Immature natural killer cell (primary cell): ENCODE measurements at places on chromosomes 7 and 10. TPM values are rescaled to one million over a fixed set of nuclear protein-coding genes. Genes with fewer than 3 reads are reported as not detected.

The SEMA4G gene
- polyA plus RNA-seq = not detected

The SLC26A3 gene
- polyA plus RNA-seq = not detected

The IL15RA gene
- polyA plus RNA-seq = 14.4 TPM

The HOXA7 gene
- 1.0 TPM for polyA plus RNA-seq

DNA sequence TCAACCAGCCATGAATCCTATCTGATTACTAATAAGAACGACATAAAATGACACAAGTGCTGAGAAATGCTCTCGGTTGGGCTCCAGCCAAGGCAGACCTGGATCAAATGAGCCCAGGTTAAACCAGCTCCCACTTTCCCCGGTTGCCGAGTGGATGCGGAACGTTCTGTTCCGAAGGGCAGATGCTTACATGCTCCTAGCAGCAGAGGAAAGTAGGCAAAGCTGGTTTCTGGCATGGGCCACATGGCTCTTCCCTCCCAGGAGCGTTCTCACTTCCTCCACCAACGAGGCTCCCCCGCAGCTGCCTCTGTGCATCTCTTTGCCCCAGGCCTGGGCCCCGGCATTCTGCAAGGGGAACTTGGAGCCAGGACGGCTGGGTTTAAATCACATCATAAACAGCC is 61.8 kb upstream of the SDK1 start:
- no peak for DNase-seq
- H3K27me3 ChIP-seq = peaks cover 3% of the 10 kb centered on the region
- H3K36me3 ChIP-seq = no peaks in the 10 kb centered on the region

DNA sequence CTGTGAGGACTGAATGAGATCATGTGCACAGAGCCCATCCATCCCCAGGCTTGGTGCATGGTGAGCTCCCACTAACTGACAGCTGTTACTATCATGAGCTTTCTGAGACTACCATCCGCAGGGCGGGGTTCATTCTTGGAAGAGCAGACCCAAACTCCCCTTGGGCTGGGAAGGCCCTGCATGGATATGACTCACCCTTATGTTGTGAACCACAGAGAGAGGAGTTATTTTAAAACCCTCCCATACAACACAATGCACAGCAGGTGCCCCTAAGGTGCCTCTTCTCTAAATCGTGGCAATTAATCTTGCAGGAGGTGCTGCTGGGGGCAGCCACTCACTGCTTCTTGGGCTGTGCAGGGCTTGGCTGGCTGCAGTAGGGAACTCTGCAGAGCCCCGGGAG is 219.1 kb downstream of the GFRA1 start:
- H3K4me1 ChIP-seq = no peaks in the 10 kb centered on the region
- no peak overlapping the region for H3K4me3 ChIP-seq
- H3K36me3 ChIP-seq = no peaks in the 10 kb centered on the region
- no peak for DNase-seq
- no peaks in the 10 kb centered on the region for H3K27me3 ChIP-seq

GRCh38 chr7:137006293-137006692 is 137.8 kb downstream of the CHRM2 start:
- H3K4me1 ChIP-seq = no peaks in the 10 kb centered on the region
- H3K27ac ChIP-seq = no peak overlapping the region
- no peaks in the 10 kb centered on the region for H3K27me3 ChIP-seq
- no peak for DNase-seq
- no peaks in the 10 kb centered on the region for H3K36me3 ChIP-seq

GRCh38 chr10:71629131-71629530 is 90.4 kb downstream of the C10orf105 start:
- no peaks in the 10 kb centered on the region for H3K4me1 ChIP-seq
- H3K27me3 ChIP-seq = peaks cover 15% of the 10 kb centered on the region
- no peaks in the 10 kb centered on the region for H3K36me3 ChIP-seq
- no peak overlapping the region for H3K27ac ChIP-seq

GRCh38 chr10:7405637-7406036 is 5.2 kb downstream of the SFMBT2 start:
- H3K27ac ChIP-seq = no peak overlapping the region
- peaks cover 9% of the 10 kb centered on the region for H3K27me3 ChIP-seq
- no peak for DNase-seq
- H3K36me3 ChIP-seq = peaks cover 4% of the 10 kb centered on the region

- no peaks in the 10 kb centered on the region for H3K27me3 ChIP-seq
- H3K36me3 ChIP-seq = no peaks in the 10 kb centered on the region
- DNase-seq = no peak
- no peaks in the 10 kb centered on the region for H3K4me1 ChIP-seq
- no peak overlapping the region for H3K4me3 ChIP-seq
- no peak overlapping the region for H3K27ac ChIP-seq
Measured at GRCh38 chr7:7867846-7868571, 100.6 kb upstream of the GLCCI1 start.

DNA sequence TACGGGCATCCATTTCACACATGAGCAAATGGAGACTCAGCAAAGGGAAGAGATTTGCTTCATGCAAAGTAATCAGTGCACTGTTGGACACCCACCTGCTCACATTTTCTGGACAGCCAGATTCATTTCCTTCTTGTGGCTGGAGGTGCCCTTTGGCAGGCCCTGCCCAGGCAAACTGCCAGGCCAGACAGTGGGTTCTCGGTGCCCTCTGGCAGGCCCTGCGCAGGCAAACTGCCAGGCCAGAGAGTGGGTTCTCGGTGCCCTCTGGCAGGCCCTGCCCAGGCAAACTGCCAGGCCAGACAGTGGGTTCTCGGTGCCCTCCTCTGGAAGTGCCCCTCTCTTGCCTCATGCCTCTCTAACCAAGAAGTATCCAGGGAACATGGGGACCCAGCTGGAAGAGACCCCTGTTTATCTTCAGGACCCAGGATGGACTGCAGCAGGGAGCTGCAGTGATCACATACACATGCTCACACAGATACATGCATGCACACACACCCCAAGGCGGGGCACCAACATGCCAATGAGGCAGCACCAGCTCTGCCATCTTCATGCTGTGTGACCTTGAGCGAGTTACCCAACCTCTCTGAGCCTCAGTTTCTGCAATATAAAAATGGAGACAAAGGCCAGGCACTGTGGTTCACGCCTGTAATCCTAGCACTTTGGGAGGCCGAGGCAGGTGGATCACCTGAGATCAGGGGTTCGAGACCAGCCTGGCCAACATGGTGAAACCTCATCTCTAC is 67.1 kb downstream of the OAT start:
- H3K27me3 ChIP-seq = peaks cover 6% of the 10 kb centered on the region
- DNase-seq = no peak

DNA sequence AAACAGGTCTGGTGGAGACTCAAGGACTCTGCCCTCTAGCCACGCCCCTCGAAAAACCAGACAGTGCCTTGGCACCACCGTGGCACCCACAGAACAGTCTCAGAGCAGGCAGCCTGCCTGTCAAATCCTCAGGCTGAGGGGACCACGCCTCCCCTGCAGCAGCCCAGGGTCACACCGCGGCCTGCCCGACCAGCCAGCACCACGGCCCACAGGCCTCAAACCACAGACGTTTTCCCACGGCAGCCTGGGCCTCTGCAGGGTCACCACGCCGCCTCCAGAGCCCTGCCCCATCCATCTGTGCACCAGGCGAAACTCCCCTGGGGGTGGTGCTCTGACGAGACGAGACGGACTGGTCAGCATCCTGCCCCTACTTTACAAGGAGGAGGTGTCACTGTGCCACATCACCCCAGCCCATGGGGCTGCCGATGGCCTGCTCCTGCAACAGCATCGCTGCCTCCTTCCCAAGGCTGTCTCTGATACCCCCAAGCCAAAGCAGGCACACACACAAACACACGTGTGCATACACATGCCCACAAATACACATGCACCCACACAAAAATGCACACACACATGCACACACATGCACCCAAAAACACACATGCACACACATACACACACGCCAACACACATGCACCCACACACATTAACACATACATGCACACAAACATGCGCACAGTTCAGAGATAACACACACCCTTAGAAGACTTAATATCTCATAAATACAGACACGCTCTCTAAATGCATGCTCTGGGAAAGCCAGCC is 24.6 kb downstream of the PAPOLB start:
- H3K4me1 ChIP-seq = peaks cover 4% of the 10 kb centered on the region
- H3K27me3 ChIP-seq = peaks cover 2% of the 10 kb centered on the region
- no peak overlapping the region for H3K27ac ChIP-seq

DNA sequence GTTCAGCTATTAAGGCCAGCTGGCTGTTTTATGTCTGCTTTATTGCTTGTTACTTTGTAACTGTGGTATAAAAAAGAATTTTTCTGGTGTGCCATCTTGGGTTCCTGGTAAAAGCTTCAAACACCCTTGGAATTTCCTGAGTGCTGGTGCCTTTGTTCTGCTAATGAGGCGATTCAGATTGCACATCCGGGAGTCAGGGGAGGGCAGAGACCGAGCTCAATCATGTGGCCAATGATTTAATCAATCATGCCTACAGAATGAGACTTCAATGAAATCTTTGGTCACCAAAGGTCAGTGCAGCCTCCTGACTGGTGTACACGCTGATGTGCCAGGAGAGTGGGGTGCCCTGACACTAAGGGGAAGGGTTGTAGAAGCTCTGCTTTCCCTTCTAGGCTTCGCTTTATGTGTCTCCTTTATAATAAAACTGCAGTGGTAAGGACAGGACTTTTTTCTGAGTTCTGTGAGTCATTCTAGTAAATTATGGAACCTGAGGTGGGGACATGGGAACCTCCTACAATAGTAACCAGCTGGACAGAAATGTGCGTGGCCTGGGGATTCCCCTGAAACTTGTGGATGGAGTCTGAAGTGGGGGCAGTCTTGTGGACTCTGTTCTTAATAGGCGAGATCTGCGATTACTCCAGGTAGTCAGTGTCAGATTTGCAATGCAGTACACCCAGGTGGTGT is 69.4 kb upstream of the OGDHL start:
- H3K4me1 ChIP-seq = no peaks in the 10 kb centered on the region
- H3K27ac ChIP-seq = no peak overlapping the region
- H3K36me3 ChIP-seq = peaks cover 51% of the 10 kb centered on the region

- no peaks in the 10 kb centered on the region for H3K36me3 ChIP-seq
- no peak for DNase-seq
- H3K27ac ChIP-seq = no peak overlapping the region
- no peak overlapping the region for H3K4me3 ChIP-seq
- no peaks in the 10 kb centered on the region for H3K27me3 ChIP-seq
Measured at GRCh38 chr7:428927-429827, 90.5 kb downstream of the PDGFA start.

- peak overlapping the region; percentile 94 for H3K27ac ChIP-seq
- no peaks in the 10 kb centered on the region for H3K36me3 ChIP-seq
- peaks cover 29% of the 10 kb centered on the region for H3K4me1 ChIP-seq
- DNase-seq = peak; percentile 34
- peaks cover 6% of the 10 kb centered on the region for H3K27me3 ChIP-seq
Measured at GRCh38 chr7:151339651-151340382, 1.8 kb upstream of the NUB1 start.

GRCh38 chr10:110226926-110227641 is 19.7 kb downstream of the MXI1 start:
- peak; percentile 42 for DNase-seq
- H3K27ac ChIP-seq = peak overlapping the region; percentile 55
- H3K36me3 ChIP-seq = no peaks in the 10 kb centered on the region
- H3K27me3 ChIP-seq = peaks cover 12% of the 10 kb centered on the region
- peak overlapping the region; percentile 93 for H3K4me3 ChIP-seq

DNA sequence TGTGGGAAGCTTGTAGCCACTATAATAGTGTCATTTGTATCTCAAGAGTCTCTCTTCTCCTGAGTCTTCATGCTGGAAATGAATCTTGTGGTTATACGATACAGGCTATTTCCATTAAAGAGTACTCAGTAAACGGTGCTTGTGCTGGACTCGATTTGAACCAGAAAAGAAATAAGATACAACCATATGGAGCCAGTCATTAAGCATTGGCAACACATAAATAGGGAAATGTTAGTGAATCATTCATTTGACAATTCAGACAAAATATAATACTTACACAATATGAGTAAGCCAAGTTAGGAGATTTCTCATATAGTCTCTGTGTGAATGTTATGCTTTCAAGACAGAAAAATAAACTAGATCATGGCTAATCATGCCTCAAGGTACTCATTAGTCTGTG is 356.8 kb downstream of the PLXDC2 start:
- peaks cover 1% of the 10 kb centered on the region for H3K27me3 ChIP-seq
- H3K4me3 ChIP-seq = no peak overlapping the region
- H3K36me3 ChIP-seq = peaks cover 4% of the 10 kb centered on the region
- H3K27ac ChIP-seq = no peak overlapping the region
- peaks cover 2% of the 10 kb centered on the region for H3K4me1 ChIP-seq

GRCh38 chr10:30169342-30169741 is 110.0 kb upstream of the JCAD start:
- peaks cover under 1% of the 10 kb centered on the region for H3K4me1 ChIP-seq
- no peak overlapping the region for H3K27ac ChIP-seq
- H3K4me3 ChIP-seq = no peak overlapping the region
- no peaks in the 10 kb centered on the region for H3K27me3 ChIP-seq

- peaks cover 5% of the 10 kb centered on the region for H3K27me3 ChIP-seq
- H3K4me1 ChIP-seq = no peaks in the 10 kb centered on the region
- H3K4me3 ChIP-seq = no peak overlapping the region
Measured at GRCh38 chr10:47401874-47402640, 18.0 kb upstream of the ZNF488 start.

GRCh38 chr7:55307123-55307916 is 57.8 kb upstream of the LANCL2 start:
- H3K27ac ChIP-seq = no peak overlapping the region
- H3K36me3 ChIP-seq = peaks cover 3% of the 10 kb centered on the region
- peaks cover 50% of the 10 kb centered on the region for H3K4me1 ChIP-seq
- peaks cover 18% of the 10 kb centered on the region for H3K27me3 ChIP-seq
- H3K4me3 ChIP-seq = peak overlapping the region; percentile 17
- DNase-seq = no peak

- H3K27ac ChIP-seq = no peak overlapping the region
- H3K27me3 ChIP-seq = peaks cover 3% of the 10 kb centered on the region
- no peaks in the 10 kb centered on the region for H3K4me1 ChIP-seq
- H3K36me3 ChIP-seq = no peaks in the 10 kb centered on the region
- DNase-seq = no peak
Measured at GRCh38 chr7:131899271-131900030, 343.0 kb upstream of the PODXL start.

DNA sequence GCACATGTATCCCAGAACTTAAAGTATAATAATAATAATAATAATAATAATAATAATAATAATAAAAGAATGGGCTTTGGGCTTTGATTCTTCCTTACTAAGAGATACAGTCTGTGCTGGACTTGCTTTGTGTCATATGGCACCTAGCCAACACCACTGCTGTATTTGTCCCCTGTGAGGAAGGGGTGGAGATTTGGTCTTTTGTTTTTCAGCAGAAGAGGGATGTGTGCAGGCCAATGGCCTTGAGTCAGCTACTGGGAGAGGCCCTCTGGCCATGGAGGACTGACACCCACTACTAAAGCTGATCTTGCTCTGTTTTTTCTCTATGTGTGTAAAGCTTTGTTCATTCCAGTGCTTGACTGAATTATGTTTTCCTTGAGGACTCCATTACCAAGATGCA is 573.0 kb upstream of the PCDH15 start:
- no peak overlapping the region for H3K27ac ChIP-seq
- H3K36me3 ChIP-seq = no peaks in the 10 kb centered on the region
- no peak overlapping the region for H3K4me3 ChIP-seq
- no peaks in the 10 kb centered on the region for H3K27me3 ChIP-seq

GRCh38 chr10:87842220-87842641 is 21.1 kb downstream of the KLLN start:
- peaks cover 1% of the 10 kb centered on the region for H3K27me3 ChIP-seq
- no peaks in the 10 kb centered on the region for H3K36me3 ChIP-seq
- H3K4me3 ChIP-seq = no peak overlapping the region
- DNase-seq = no peak
- no peaks in the 10 kb centered on the region for H3K4me1 ChIP-seq
- no peak overlapping the region for H3K27ac ChIP-seq
